ENCODE measurements at places on chromosomes 5 and 9.

- DNase-seq = no peak
Observed at GRCh38 chr5:172541099-172541772, 86.9 kb upstream of the SH3PXD2B start.

GRCh38 chr5:43785198-43785597 is 182.2 kb downstream of the NNT start:
- no peak for DNase-seq

DNA sequence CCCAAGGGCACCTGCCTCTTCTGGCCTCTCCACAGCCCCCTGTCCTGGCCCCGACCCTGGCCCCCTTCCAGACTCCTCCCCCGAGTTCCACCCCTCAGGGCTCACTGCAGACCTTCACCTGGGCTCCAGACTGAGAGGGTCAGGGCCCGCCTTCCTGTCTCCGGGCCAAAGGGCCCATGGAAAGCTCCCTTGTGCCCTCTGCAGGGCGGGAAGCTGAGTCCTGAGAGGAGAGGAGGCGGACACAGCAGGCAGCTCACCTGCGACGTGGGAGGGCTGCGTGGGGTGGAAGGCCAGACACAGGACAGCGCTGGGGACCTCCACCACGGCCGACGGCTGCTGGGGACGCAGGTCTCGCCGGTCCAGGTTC is 20.6 kb downstream of the DYNC2I2 start:
- DNase-seq = peak; percentile 82

DNA sequence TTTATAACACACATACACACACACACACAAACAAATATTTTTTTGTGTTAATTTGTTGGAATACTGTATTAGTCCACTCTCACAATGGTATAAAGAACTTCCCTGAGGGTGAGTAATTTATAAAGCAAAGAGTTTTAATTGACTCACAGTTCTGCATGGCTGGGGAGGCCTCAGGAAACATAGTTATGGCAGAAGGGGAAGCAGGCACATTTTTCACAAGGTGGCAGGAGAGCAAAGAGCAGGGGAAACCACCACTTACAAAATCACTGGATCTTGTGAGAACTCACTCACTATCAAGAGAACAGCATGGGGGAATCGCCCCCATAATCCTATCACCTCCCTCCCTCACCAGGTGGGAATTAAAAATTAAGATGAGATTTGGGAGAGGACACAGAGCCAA is 205.4 kb upstream of the PTPRD start:
- DNase-seq = no peak

DNA sequence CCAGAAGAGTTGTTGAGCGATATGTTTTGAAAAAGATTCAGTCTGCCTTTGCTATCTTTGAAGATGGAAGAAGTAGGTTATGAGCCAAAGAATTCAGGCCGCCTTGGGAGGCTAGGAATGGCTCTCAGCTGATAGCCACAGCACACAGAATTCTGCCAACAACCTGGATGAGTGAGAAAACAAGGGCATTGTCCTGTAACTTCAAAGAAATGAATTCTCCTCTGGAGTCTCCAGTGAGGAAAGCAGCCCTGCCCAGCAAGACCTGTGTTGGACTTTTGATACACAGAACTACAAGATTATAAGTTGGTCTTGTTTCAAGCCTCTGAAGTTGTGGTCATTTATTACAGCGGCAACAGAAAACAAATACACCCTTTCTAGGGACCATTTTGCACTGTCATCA is 509.9 kb upstream of the ZNF608 start:
- no peak for DNase-seq

GRCh38 chr5:133713209-133713608 is 100.9 kb upstream of the FSTL4 start:
- DNase-seq = no peak

DNA sequence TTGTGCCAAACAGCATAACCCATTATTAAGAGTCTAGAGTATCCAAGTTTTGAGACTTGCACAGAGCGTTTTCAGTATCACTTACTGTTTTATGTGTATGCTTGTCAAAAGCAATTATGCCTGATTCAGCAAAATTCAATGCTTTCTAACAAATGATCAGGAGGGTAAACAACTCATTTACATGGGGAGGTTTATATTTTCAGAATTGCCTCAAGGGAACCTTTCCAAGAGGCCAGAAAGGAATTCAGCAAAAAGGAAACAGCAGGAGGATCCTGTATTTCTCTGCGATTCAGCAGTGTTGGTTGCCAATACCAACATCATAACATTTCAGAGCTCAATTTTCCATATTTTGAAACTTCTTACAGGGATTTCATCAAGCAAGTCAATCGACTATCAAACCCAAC is 69.3 kb upstream of the DAB2 start:
- no peak for DNase-seq

Data from NCI-H1105 (cell line).